Adipocyte (in vitro differentiated cells): ENCODE measurements at places on chromosomes 5 and 9.

GRCh38 chr9:89756891-89757537 lies 152.2 kb downstream of the GADD45G start:
- no peak for DNase-seq

DNA sequence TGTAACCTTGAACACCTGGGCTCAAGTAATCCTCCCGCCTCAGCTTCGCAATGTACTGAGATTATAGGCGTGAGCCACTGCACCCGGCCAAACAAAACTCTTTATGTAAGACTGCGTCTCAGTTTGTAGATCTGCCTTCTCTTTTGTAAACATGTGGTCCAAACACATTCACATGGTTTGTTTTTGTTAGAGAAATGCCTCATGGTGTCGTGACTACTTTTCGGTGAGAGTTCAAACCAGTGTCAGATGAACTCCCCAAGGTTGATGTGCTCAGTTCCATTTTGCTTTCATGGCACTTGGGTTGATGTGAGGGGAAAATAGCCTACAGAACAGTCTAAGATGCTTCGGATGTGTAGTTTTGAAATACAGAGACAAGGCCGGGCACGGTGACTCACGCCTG lies 231.6 kb downstream of the GOLPH3 start:
- no peak for DNase-seq

DNA sequence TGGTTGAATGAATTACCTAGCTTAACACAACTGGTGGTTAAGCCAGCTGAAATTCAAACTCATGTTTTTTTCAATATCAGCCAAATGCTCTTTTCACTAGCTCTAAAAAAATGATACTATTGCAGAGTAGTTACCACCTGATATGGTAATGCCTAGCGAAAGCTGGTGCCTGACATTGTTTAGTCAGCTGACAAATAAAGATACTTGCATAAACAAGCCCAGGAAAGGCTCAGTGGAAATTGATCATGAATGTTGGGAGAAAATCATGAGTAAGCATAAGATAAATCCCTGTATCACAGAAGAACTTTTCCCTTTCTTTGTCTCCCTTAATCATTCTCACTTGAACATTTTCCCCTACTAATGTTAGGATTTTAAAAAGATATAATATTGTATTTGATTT lies 54.6 kb downstream of the FGF10 start:
- DNase-seq, result no peak

GRCh38 chr9:125700791-125701190 lies 6.2 kb downstream of the MAPKAP1 start:
- DNase-seq, result peak; percentile 27

DNA sequence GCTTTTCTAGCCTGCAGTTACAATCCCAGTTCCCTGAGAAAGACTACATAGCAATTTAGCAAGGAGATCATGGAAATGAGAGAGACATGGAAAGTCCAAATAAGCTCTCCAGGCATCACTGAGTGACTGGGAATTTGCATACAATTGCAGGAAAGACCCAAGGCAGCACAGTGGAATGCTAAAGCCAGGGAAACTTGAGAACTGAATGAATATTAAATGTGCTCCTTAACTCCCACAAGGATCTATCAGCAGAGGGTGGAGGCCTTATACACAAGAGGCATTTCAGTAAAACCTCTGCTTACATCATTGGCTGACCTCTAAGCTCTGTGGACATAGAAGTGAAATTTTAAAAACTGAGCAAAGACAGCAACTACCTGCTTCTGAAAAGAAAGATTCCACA lies 355.6 kb upstream of the DAB2 start:
- DNase-seq, result peak; percentile 60

- no peak for DNase-seq
Observed at GRCh38 chr5:6545770-6546690, 86.8 kb downstream of the NSUN2 start.

DNA sequence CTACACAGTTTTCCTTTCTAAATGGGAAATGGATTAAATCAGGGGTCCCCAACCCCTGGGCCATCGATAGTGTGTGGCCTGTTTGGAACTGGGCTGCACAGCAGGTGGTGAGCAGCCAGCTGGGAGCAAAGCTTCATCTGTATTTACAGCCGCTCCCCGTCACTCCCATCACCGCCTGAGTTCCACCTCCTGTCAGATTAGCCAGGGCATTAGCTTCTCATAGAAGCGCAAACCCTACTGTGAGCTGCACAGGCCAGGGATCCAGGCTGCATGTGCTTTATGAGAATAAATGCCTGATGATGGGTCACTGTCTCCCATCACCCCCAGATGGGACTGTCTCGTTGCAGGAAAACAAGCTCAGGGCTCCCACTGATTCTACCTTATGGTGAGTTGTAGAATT lies 41.2 kb upstream of the FLT4 start:
- DNase-seq, result no peak

GRCh38 chr9:83387401-83388185 lies 150.6 kb downstream of the FRMD3 start:
- DNase-seq, result no peak

DNA sequence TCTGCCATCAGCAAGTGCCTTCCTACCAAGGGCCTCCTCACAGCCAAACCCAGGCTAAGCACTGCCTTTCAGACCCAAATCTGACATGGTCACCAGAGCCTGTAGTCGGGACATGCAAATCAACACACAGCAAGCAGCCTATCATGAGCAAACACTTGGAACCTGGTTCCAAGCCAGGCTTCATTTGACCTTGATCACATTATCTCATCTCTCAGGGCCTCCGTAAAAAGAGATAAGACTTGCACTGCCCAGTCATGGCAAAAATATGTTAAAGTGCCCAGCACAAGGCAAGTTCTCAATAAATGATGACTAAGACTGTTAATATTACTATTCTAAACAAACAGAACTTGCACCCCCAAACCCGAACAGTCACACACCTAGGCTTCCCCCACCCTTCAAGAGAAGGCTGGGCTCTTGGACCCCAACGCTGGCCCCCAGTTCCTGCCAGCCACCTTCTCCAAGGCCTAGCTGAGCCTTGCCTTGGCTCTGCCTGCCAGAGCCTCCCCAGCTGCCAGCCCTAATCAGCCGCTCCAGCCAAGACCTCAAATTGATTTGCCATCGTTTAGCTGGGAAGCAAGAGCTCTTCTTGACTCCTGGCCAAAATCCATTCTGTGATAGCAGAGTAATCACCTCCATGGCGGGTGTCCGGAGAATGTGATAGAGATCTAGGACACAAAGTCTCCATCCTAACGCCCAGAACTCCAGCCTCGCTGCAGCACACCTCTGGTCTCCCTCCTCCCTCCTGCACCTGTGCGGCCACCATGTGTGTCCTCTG lies 18.7 kb downstream of the CPLX2 start:
- no peak for DNase-seq

DNA sequence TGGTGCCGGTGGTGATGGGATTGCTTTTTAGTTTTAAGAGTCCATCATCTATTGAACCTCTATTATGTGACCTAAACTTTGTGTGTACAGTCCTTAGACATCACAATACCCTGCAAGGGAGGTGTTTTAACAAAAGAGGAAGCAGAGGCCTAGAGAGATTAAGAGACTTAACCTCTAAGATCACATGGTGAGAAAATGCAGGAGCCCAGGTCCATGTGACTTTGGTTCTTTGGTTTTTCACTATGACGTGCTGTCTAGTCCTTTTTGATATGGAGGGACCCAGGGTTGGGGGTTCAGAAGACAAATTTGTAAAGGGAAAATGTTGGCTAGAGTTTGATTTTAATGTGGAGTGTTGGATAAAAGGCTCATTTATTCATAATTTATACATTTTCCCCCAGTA lies 34.1 kb upstream of the TRMT10B start:
- no peak for DNase-seq

DNA sequence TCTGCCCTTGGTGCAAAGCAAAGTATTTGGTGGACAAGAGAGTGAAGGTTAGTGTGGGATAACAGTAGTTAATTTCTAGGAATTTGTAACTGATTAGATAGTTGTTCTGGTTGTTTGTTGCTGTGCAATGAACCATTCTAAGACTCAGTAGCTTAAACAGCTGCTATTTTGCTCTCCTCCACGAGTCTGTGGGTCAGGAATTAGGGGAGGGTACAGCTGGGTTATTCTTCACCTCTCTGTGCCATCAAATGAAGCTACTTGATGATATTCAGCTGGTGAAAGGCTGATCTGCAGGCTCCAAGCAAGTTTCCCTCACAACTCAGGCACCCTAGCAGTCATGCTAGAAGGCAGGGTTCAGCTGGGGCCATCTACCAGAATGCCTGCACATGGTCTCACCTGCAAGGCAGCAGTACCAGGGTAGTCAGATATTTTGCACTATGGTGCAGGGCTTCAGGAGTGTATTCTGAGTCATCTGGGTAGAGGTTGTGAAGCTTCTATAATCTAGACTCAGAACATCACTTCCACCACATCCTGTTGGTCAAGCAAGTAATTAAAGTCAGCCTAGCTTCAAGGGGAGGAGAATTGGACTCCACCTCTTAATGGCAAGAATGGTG lies 159.5 kb upstream of the SLC28A3 start:
- DNase-seq, result no peak

- no peak for DNase-seq
Observed at GRCh38 chr5:139407517-139407916, 3.6 kb upstream of the SPATA24 start.

DNA sequence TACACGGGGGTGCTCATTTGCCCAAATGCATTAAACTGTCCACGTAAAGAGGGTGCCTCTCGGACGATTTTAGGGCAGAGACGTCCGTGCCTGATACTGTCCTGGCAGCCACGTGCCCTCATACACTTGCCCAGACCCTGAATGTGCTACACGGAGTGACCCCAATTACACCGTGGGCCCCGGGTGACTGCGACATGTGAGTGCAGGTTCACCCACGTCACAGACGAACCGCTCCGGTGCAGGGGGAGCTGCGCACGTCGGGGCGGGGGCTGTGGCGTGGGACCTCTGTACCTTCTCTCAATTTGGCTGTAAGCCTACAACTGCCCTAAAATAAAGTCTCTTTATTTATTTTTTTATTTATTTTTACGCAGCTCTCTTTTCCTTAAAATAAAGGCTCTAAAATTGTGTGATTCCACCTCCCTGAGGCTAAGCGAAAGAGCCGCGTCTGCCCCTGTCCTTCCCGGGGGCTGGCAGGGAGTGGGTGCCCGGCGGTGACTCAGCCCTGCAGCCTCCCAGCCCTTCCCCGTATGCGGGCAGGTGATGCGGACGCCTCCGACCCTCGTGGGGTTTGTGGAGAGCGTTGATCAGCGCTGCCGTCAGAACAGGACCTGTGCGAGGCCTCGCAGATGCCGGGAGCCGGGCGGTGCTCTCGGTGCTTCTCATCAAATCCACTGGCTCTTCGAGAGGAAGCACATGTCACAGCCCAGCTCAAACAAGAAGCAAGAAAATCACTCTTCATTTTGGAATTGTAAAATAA lies 9.2 kb upstream of the EGFL7 start:
- DNase-seq, result no peak

DNA sequence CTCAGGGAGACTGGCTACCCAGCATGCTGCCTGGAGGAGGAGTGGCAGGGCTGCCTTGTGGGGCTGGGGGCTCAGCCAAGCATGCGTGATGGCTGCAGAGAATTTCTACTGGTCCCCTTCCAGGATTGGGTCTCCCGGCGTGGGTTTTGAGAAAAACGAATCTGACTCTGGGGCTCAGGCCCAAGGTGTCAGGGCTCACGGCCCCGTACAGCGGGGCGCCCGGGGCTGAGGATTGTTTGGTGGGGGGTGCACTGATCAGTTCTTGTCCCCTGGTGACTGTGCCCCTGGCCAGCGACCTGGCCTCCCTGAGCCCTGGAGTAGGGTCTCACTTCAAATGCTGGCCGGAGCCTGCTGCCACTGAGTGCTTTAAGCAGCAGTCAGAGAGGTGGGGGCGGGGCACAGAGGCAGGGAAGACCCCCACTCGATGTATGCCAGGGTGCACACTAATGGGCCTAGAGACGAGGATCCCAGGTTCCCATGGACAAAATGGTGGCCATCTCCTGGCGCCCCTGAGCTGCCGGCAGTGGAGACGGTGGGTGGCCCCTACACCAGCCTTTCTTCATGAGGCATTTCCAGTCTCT lies 45.5 kb upstream of the RNU6ATAC start:
- no peak for DNase-seq

GRCh38 chr9:108156270-108156998 lies 666.9 kb upstream of the KLF4 start:
- no peak for DNase-seq

DNA sequence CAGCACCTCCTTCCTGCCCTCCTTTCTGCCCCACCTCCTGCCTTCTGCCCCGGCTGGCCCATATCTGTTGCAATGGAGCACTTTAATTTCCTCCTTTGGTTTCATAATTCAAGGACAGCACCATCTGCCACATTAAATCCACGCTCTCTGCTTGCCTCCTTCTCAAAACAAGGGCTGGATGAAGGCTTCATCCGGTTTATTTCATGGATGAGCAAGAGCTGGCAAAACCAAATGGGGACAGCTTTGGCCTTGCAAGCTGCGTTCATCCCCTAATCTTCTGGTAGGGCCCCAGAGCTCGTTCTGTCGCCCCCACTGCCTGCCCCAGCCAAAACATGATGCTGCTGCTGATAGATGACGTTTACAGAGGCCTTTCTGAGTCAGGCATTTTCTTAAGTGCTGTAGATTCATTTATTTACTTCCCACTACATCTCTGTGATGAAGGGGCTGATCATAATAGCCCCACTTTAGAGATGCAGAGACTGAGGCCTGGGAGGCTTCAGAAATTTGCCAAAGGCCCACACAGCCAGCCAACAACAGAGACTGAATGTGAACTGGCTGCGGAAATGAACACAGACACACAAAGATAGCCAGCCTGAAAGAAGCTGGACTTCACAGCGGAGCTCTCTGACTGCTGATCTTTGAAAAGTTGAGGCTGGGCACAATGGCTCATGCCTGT lies 115.6 kb upstream of the CPEB4 start:
- no peak for DNase-seq

- DNase-seq, result no peak
Observed at GRCh38 chr5:147648597-147648996, 133.9 kb downstream of the JAKMIP2 start.

DNA sequence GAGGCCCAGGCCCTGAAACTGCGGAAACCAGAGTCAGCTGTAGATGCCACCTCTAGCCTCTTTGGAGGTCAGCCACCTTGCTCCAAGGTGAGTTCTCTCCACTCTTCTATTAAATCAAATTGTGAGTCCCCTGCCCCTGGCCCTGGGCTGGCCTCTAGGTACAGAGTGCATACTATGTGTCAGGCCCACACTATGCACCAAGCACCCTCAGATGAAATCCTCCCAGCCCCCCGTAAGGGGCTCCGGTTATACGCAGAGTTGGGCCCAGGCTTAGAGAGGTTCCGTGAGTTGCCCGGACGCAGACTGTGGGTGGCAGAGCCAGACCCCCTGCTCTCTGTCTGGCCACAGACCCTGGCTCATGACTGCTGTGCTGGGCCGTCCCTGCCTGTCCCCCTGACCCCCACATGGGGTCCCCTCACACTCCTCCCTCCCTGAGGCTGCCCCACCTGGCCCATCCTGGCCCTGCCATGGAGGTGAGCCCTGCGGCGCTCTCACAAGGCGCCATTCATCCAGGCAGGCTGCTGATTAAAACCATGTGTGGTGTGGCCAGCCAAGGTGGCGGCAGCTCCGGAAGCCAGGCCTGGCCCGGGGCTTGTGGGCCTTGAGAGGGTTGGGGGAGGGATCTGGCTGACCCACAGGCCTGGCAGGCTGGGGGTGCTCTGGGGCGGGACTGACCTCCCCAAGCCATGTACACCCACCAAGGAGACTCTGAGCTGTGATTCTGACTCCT lies 65.5 kb upstream of the SYNPO start:
- DNase-seq, result no peak

GRCh38 chr9:89311346-89312221 lies 589 bp downstream of the CKS2 start:
- DNase-seq, result peak; percentile 55
